ENCODE measurements at places on chromosomes 11 and 22.
A peak's percentile ranks its signal among the peaks of the same experiment; 100 is the strongest.

- peak; percentile 68 for DNase-seq
These were observed 8.0 kb upstream of the SLCO2B1 start for GRCh38 chr11:75142714-75143419.

GRCh38 chr11:17740649-17741235 lies 6.2 kb downstream of the KCNC1 start:
- DNase-seq, result no peak

DNA sequence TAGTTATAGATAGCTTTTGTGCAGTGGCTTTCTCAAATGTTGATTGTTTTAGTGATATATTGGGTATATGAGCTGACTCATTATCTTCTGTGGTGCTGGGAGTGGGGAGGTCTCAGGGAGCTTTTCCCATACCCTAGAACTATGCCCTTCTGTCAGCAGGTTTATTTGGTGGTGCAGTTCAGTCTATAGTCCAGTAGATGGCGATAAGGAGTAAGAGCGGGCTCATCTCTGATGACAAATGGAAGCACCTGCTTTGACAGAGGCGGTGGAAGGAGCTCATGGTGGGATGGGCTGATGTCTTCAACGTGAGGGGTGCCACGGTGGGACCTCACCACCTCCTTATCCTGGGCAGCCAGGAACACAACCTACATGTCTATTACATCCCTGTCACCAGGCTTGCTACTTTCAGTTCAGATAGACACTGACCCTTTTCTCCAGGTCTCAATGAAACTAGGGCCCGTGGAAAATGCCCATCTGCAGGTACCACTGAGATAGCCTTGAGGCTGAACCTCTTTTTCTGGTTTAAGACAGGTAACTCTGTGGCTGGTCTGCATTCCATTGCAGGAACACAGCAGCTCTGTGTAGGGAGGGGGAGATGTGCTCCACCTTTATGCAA lies 13.0 kb upstream of the OR6A2 start:
- peak; percentile 65 for DNase-seq

DNA sequence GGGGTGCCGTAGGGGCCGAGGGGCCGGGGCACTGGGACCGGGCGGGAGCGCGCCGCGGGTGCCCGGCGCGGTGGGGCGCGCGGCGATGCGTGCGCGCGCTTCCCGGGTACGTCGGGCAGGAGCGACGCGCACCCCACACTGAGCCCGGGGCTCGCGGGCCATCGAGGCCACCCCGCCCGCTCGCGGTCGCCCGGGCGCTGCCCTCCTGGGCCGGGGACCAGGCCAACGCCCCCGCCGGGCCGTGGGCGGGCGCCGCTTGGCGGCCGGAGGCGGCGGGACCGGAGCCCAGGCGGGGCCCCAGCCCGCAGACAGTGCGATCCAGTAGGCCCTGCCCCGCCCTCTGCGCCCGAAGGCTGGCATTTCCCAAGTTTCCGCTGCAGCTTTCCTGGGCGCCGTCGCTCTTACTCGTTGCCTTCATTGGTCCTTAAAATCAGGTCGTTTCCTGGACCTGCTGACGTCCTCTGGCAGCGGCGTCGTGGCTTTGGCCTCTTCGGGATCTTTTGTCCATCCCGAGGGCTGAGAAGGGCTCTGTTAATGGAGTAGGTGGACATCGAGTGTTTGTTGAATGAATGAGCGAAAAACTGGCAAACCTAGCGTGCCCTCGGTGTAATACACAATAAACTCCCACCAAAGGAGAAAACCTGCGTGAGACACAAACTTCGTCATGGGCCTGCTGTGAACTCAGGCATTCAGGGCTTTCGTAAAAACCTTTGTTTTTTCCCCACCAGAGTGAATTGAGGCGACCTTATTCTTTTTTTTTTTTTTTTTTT lies 638 bp downstream of the PARVA start:
- DNase-seq, result peak; percentile 38

DNA sequence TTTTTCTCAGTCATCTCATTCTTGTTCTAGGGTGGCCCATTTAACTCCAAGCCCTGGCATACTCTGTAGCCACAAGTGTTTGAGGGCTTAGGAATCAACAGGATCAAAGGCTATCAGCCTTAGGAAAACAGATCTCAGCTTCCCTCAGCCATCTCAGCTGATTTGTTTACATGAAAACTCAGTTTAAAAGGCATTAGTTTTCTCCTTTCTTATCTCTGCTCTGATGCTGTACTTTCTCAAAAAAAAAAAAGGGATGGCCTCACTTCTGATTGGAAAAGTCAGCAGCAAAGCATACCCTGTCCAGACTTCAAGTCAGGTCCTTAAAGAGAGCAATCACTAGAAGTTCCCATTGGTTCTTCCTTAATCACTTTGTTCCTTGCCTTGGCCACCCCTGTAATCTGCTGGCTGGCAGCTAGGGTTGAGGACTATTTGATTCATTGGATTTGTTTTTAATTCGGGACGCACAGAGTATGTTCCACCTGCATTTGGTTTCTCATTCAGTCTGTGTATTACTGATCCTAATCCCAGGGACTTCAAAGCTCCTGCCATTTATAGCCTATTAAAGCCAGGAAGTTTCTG lies 102.8 kb downstream of the EXT2 start:
- no peak for DNase-seq

DNA sequence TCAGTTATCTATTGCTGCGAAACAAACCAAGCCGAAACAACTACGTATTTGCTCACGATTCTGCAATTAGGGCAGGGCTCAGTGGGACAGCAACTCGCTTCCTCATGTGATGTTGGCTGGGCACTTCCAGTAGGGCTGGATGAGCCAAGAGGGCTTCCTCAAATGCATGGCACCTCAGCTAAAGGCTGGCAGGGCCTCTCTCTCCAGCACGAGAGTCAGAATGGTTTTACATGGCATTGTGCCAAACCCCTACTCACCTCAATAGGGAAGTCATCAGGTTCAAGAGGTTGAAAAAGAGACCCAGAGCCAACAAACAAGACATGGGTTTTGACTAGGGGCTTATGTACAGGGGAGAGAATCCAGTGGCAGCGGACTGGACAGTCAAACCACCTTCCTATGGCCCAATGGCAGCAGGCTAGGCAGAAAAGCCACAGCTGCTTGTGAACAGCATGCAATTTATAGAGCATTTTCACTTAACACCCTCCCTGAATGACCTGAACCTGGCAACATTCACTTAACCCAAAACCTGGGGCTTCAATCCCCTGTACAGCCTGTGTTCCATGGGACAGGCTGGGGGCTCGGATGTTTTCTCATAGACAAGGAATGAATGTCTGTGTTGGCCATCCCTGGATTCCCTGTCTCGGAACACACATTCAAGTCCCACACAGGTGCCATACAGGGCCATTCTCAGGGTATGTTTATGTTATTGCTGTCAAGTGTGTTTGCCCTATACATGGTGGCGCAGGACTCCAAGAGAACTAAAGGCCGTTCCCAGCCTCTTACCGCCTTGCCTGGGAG lies 154.2 kb upstream of the NAV2 start:
- no peak for DNase-seq

- DNase-seq, result no peak
These were observed 35.7 kb downstream of the SIK3 start for GRCh38 chr11:117062498-117062897.

GRCh38 chr22:26471522-26471921 lies 12.1 kb downstream of the HPS4 start:
- peak; percentile 66 for DNase-seq

DNA sequence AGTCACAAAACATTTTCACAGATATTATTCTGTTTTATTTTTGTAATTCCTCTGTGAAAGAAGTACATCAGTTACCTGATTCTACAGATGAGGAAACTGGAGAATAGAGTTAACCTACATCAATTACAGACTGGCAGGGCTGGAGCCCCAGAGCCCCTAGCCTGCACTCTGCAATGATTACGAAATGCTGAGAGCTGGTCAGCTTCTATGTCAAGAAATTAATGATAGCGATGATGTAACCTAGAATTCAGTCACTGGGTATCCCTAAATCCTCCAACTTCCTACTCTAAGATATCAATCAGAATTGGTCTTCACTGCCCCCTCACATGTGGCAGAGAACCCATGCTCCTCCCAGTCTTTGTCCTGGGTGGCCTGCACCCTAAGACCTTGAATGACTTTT lies 273.5 kb upstream of the PLET1 start:
- DNase-seq, result no peak

DNA sequence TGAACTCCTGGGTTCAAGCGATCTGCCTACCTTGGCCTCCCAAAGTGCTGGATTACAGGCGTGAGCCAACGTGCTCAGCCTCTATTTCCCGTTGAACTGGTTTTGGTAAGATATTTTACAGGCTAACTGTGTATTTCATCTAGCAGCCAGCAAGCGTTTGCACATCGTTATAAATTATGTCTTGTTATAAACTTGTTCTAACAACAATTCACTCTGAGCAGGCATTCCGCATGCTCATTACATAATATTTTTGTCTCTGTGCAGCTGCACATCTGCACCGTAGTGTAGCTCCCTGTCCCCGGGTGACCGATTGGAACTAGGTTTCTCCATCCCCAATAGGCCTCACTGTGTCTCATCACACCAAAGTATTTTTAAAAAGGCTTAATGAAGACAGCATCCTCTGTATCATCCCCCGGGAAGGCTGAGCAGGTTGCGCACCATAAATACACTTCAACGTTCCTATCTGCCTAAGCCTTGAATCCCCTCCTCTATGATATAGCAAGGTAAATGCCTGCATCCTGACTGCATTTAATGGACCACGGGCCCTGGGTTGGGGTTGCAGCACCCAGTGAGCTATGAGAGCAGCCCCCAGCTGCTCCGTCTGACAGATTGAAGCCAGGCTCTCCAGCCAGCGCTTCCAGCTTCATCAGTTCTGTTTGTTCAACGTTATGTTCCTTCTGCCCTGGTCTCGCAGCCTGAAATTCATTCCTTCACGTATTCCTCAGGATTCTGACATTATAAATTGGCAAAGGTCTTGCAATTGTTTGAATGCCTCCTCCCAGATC lies 47.7 kb downstream of the TST start:
- DNase-seq, result no peak

DNA sequence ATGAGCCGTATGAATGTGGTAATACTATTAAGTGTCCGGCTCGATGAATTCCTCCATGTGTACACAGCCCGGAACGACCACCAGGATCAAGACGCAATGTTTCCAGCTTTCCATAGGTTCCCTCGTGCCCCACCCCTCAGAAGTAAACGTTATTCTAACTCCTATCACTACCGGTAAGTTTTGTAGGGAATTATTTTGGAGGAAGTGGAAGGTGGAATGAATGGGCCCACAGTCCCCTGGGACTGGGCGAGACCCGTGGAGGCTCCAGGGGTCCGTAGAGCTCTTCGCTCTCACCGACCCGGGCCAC lies 720 bp upstream of the FAR1 start:
- DNase-seq, result no peak

DNA sequence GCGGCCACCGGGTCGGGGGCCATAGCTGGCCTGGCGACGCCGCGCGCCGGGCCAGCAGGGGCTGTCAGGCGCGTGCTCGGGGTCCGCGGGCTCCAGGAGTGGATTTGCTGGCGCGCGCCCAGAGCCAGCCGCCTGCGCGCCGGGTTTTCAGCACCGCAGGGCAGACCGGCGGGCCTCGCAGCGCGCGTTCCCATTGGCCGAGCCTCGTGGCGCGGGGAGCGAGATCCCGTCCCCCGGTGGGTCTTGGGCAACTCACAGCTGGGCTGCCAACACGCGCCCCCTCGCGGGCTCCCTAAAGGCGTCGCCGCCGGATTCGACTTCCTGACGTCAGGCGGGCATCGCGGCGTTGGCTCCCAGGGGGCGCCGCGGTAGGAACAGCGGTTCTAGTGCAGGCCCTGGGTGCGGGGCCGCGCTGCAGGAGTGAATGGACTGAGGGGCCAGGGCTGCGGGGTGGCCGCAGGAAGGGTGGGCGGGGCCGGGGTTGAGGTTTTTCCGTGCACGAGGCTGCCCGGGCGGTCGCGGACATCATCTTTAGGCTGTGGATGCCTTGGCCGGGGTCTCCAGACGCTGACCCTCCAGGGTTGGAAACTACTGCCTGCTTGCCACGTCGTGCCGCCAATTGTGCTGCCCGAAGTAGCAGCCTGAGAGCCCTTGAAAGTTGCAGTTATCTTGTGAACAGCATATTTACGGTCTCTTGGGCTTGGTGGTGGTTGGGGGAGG lies at the start of gene FADS1:
Gene FADS1, minus strand, starts transcription at position 268 of the 720 bp plus-strand sequence. Its CDS starts 74 bp downstream, at position 194.
- no peak for DNase-seq

- DNase-seq, result no peak
These were observed 19.5 kb upstream of the ADORA2A start for GRCh38 chr22:24407884-24408283.

All from Panc1 (cell line).